NCI-H187 (cell line): ENCODE measurements at places on chromosomes 3 and 15.

- DNase-seq, result no peak
These were observed at the start of gene HRH1 for GRCh38 chr3:11154036-11154952. HRH1 (plus strand) TSS chr3:11154493; CDS start chr3:11259038, 104,545 bp downstream.

DNA sequence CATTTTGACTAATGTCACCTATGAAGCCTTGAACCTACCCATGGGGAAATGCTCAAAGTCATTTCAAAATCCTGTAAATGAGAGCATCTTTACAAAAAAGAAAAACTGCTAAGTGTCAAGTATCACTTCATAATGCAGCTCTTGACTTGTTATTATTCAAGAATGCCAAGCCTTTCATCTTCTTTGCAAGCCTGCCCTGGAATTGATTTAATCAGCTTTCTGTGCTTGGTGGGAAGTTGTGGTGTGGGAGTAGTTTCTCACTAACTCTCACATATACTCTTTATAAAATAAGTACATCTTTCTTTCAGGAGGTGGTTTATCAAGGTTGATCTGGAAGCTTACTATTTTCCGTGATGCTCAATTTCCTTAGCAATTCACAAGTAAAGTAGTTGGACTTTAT lies 43.6 kb downstream of the RYR3 start:
- no peak for DNase-seq

DNA sequence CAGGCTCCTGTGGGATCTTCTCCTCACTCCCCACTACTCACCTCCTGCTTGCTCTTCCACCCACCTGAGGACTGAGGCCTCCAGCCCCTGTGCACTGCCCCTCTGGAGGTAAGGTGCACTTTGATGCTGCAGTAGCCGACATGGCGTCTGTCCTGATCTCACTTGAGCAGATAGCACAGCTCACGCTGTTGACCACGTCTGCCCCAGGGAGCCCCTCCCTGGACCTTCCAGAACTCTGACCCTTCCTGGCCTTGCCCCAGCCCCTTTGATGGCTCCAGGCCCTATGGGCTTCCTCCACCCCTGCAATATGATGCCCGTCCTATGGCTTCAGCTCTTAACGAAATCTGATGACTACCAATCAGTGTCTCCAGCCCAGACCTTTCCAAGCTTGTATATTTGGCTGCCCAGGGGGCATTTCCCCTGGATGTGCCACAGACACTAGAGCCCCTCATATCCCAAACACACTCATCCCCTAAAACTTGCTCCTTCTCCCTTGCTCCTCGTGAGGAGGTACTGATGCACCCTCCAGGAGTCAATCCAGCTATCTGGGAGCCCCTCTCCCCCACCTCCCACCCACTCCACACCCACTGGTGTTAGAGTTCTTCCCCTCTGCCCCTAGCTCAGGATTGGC lies 27.1 kb downstream of the KY start:
- DNase-seq, result no peak

GRCh38 chr3:180294282-180295027 lies 257.7 kb upstream of the PEX5L start:
- no peak for DNase-seq

DNA sequence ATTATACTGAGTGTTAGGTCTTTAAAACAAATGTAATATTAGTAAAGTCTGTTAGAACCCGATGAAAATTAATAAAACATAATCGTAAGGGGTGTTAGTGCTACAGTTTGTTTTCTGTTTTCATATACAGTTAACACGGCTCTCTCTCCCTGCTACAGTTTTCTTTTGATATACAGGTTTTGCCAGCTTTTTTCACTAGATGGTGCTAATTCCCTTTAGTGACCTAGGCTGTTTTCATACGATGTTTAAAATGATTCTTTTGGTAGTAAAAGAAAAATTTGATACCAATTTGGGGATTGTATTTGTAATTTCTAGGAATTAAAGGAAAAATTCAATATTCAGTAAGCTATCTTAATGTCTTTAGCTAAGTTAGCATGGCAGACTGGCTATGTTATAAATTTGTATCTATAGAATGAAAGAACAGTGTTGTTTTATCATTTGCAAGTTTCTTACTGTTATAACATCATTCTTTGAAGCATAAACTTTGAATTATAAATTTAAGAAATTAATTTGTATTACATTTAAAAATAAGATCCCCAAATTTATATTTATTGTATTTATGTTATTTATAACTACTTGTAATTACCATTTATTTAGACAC lies 11.5 kb downstream of the APH1B start:
- DNase-seq, result no peak

DNA sequence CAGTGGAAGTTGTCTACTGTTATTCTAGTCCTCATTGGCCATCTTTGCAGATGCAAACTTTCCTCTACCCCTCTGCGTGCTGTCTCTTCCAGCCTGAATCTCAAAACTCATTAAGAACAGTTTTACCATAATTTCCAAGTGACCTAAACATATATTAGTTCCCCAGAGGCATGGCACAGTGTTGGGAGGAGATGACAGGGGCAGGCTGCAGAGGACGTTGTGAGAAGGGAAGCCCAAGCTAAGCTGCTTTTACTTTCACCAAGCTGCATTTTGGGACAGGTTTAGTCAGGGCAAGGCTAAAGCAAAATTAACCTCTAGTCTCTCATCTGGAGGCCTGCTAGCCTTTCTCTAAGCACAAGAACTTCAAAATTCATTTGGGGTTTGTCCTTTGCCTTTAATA lies 318.6 kb upstream of the SATB1 start:
- DNase-seq, result no peak

- no peak for DNase-seq
These were observed 219.2 kb downstream of the THSD4 start for GRCh38 chr15:71334434-71334833.

- no peak for DNase-seq
These were observed 14.1 kb downstream of the TEX264 start for GRCh38 chr3:51684971-51685751.

DNA sequence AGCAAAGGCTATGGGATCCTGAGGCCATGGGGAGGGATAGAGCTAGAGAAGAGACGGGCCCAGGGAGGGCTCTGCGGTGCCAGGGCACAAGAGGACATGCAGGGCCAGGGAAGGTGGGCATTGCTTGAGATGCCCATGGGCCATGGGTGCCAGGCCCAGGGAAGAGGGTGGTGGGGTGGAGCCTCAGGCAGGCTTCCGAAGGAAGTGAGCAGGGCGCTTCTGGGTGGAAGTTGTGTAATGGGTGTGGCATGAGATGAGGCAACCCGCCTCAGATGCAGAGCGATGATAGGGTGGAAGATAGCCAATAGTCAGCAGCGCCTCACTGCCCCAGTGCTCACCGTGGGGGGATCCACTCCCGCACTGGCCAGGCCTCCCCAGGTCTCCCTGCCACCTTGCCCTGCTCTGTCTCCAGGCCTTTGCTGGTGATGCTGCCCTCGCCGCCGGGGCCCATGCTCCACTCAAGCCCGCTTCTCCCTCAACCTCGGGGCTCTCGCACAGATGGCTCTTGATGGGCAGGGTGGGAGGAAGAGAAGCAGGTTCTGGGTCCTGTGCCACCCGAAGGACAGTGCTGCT lies 51.4 kb downstream of the DNAJB8 start:
- DNase-seq, result no peak

DNA sequence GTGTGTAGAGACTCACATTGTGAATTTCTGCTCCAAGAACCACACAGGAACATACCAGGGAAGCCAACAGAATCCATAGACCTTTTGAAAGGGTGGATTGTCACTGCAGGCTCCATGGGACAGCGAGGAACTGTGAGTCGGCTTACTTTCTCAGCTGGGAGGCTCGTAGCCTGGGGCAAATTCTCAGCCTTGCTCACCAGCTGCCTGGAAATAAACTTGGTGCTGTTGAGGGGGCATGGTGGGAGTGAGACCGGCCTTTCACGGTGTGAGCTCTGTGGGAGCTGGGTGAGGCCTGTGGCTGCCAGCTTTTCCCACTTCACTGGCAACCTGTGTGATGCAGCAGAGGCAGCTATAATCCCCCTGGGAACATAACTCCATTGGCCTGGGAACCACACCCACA lies 146.6 kb upstream of the P2RY1 start:
- DNase-seq, result no peak

DNA sequence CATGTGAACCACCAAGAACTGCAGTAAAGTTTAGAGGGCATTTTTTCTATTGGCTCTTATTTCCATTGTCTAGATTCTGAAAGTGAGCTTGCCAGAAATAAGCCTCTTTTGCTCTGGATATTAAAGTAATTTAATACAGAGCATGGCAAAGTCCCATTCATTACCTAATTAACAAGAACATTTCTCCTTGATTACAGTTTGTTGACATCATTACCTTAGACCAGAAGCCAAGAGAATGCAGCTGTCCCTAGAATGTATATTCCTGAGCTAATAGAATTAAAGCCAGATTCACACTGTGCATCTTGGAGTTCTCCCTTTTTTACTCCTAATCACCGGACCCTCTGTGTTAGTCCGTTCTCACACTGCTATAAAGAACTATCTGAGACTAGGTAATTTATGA lies 46.4 kb upstream of the TM4SF4 start:
- no peak for DNase-seq

GRCh38 chr15:36858423-36858822 lies 241.9 kb downstream of the MEIS2 start:
- DNase-seq, result no peak

DNA sequence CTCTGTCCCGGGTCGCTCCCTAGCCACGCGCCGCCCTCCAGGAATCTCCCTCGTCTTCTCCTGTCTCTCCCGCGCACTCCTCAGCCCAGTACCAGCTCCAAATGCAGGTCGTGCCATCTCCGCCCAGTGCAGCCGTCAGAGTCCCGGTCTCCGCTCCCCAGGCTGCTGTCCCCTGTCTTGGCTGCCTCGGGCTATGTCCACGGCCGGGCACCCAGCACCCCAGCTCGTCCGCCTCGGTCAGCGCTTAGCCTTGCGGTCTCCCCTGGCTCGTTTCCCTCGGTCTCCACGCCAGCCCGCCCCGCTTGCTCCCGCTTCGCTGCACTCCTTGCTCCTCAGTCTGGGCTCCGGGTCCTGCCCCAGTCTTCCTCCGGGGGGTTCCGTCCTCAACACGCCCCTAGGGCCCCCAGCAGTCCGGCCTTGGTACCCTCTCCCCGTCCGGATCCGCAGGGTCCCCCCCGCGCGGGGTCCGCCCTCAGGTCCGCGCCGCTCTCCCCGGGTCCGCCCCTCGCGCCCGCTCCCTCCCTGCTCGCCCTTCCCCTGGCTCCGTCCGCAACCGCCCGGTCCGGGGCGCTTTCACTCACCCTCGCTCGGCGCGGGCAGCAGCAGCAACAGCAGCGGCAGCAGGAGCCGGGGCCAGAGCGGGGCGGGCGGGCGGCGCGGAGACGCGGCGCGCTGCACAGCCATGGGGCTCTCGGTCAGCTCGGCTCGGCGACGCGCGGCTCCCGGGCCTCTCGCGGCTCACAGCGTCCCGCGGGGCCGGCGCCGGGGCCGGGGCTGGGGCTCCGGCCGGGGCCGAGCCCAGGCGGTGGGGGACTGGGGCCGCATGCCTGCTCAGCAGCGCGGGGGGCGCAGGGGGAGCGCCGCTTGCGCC lies 462 bp downstream of the IGDCC3 start:
- no peak for DNase-seq

- DNase-seq, result no peak
These were observed 773.9 kb upstream of the CADM2 start for GRCh38 chr3:84184937-84185336.

DNA sequence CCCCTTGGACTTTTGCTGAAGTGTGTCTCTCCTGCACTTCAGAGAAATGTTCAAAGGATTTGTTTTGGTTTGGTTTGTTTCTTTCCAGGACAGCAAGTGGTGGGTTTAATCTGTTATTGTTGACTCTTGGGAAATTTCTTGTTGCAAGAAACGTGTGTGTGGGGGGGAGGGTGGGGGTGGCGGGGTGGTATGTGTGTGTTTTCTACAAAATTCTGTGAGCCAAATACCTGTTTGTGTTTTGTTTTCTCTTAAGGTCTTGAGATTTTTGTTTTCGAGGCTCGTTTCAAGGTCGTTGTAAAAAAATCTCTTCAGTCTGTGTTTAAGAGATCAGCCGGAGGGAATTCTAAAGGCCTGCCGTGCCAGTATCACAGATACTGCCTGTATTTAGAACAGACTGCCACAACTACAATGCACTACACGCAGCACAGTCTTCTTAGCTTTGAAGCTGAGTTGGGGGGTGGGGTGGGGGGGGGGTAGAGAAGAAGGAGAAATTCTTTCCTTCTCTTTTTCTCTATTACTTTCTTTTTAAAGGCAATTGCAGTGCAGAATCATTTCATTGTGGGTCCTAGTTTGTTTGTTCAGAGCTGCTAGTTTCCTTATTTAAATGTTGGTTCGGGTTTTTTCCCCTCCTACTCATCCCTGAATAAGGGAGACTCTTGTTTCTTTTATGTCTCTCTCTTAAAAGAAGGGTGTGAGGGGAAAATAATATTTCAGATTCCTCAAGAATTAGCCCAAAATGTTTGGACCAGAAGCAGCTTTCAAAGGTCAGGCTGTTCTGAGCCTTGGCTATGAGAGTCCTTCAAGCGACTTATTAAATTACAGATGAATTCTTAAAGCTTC lies 1.4 kb upstream of the BCL6 start:
- no peak for DNase-seq

DNA sequence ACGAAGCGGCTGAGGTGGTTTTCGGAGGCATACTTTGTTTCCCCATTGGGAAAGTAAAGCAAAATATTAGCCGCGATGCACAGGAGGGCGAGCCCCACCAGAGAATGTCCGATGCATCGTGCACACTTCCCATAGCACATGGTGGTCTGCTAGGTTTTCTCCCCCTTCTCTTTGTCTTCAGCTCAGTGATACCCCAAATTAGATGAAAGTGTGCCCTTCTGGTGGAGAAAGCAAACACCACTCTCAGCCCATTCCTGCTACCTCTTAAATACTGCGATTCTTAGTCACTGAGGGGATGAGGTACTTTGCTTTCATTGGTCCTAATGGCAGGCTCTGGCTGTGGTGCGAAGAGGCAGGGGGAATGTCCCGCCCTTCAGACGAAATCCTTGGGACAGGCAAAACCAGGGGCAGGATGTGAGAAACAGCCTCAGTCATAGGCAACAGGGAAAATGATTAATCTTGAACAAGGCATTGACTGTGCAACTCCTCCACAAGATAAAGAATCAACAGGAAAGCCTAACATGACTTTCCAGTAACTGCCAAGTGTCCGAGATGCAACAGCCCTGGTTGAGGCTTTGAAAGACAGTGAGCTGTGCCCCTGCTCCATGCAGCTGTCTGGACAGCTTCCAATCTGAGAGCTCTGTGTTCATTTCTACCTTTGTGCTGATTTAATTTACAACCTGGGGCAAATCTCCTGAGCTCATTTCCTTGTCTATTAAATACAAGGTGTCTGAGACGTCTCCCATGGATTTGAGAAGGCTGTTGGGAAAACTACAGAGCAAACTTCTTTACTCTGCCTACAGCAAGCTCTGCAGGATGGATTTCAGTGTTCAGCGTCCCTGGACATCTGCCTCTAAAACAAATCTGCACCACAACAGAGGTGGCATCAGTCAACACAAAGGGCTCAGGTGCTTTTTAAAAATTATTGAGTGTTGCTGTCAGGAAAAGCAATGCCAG lies at the start of gene TM4SF1:
Gene TM4SF1 (minus strand): TSS at position 242 of the 957 bp plus-strand sequence. CDS start 102 bp downstream, at position 140.
- DNase-seq, result no peak

GRCh38 chr3:26449996-26450395 lies 172.6 kb upstream of the LRRC3B start:
- no peak for DNase-seq

DNA sequence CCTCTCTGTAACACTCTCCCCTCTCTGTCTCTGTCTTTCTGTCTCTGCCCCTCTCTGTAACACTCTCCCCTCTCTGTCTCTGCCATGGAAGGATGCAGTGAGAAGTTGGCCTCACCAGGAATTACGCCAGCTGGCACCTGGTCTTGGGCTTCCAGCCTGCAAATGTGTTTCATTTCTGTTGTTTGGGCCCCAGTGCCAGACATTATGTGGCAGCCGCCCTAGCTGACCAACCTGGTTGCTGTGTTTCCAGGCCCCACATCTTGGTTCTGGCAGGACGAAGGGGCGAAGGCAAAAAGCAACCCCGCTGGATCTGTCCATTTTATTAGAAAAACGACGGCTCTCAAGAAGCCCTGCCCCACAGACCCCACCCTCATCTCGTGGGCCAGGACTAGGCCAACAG lies 5.2 kb upstream of the ZXDC start:
- DNase-seq, result no peak
